ENCODE measurements at places on chromosomes 12 and 14.

GRCh38 chr12:1367331-1368291, 226.8 kb downstream of the FBXL14 start:
- DNase-seq = no peak

GRCh38 chr12:65123435-65124063, 2.4 kb upstream of the WIF1 start:
- no peak for DNase-seq

GRCh38 chr12:106819991-106820390, 45.5 kb downstream of the RIC8B start:
- no peak for DNase-seq

GRCh38 chr14:101235335-101236103, 325.8 kb upstream of the DIO3 start:
- DNase-seq = peak; percentile 3

DNA sequence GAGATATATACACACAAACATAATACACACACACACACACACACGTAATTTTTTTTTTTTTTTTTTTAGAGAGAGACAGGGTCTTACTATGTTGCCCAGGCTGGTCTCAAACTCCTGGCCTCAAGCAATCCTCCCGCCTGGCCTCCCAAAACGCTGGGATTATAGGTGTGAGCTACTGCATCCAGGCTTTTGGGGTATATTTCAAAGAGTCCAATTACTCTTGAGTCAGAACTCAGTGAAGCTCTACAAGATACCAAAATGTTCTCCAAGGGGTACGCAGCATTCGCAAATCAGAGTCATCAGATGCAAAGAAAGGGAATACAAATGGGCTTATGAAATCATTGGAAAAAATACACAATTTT, 54.0 kb downstream of the PHLDA1 start:
- no peak for DNase-seq
